ENCODE measurements at places on chromosomes 12 and 14.

DNA sequence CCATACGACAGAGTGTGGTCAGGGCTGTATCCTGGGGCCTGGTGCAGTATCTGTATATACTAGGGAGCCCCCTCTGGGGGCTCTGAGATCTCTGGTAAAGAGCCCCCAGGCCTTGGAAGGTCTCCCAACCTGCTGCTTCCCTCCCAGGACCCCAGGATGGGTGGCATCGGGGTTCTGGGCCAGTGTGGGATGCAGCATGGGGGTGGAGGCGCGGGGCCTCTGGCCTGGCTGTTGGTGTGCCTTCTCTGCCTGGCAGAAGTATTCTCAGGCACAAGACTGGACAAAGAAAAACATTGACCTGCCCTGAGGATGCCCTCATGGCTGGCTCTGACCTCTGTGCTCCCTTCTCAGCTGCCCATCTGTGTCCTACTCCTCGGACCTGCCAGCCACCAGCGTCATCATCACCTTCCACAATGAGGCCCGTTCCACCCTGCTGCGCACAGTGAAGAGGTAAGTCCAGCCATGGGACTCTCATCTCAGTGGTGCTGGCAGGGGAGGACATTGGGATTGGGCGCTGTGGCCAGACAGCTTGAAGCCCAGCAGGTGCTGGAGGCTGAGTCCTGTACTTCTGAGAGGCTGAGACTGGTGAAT is 64.5 kb downstream of the GALNT16 start:
- DNase-seq: no peak

DNA sequence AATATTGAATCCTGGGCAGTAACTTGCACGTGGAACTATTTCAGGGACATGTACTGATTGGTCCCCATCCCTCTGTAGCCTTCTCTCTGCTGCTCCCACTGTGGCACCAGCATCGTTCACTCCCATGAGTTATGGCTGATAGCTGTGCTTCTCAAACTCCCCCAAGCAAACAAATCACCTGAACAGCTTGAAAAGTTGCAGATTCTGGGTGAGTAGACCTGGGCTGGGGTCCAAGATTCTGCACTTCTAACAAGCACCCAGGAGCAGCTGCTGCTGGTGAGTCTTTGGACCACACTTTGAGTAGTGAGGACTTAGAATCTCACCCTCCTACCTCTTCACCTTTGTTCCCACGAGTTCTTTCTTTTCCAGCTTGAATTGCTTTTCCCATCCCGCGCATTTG is 49.4 kb upstream of the ZFP36L1 start:
- no peak for DNase-seq

- DNase-seq: no peak
Observed at GRCh38 chr14:104895786-104896661, 28.7 kb upstream of the PLD4 start.

- no peak for DNase-seq
Observed at GRCh38 chr12:21942377-21942703, 1.1 kb upstream of the ABCC9 start.

- DNase-seq: no peak
Observed at GRCh38 chr12:71536279-71536938, 96.8 kb downstream of the LGR5 start.

- DNase-seq: no peak
Observed at GRCh38 chr14:76870166-76870565, 44.0 kb downstream of the LRRC74A start.

DNA sequence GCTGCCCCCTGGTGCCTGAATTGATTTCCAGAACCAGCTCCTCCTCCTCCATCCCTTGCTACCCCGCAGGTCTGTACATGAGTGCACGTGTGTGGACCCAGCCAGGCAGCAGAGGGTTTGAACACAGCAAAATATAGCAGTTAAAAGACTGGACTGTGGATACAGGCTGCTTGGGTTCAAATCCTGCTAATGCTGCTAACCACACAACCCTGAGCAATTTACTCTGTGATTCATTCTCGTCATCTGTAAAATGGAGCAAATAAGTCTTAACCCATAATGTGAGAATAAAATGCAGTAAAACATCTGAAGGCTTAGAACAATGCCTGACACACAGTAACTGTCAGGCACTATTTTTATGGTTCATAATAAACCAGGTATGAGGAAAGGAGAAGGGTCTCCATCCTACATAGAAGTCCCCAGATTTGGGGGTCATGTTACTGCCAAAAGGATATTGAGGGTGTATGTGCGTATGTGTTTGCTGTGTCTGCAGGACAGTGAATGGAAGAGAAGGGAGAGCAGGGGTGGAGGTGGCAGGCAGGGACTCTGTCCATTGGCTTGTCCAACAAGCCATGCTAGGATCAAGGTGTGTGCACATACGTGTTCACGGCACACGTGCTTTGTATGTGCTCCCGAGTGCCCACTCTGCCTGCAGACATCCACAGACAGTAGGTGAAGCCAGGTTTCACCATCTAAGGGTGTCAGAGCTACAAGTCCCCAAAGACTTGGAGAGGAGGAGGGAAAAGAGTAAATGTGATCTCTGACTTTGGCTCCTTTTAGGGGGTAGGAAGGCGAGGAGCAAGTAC is 1.5 kb upstream of the STAT6 start:
- no peak for DNase-seq

GRCh38 chr14:96039633-96040311 is 610 bp downstream of the C14orf132 start:
- DNase-seq: peak; percentile 20

GRCh38 chr12:99911081-99911480 is 73.7 kb downstream of the ANKS1B start:
- no peak for DNase-seq

DNA sequence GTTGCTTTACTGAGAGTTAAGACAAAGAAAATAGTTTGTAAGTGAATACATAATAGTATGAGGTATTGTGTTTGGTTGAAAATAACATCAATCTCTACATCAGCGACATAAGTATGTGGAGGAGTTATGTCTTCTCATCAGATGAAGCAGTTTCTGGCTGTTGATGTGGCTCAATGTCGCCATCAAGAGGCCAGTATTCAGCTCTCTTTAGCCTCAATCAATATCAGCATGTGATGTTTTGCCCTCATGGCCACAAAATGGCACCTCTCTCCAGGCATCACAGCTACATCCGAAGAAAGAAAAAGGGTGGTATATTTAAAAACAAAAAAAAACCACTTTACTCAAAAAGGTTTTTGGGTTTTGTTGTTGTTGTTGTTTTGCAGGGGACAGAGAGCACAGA is 302.3 kb upstream of the TMEM132C start:
- DNase-seq: no peak

DNA sequence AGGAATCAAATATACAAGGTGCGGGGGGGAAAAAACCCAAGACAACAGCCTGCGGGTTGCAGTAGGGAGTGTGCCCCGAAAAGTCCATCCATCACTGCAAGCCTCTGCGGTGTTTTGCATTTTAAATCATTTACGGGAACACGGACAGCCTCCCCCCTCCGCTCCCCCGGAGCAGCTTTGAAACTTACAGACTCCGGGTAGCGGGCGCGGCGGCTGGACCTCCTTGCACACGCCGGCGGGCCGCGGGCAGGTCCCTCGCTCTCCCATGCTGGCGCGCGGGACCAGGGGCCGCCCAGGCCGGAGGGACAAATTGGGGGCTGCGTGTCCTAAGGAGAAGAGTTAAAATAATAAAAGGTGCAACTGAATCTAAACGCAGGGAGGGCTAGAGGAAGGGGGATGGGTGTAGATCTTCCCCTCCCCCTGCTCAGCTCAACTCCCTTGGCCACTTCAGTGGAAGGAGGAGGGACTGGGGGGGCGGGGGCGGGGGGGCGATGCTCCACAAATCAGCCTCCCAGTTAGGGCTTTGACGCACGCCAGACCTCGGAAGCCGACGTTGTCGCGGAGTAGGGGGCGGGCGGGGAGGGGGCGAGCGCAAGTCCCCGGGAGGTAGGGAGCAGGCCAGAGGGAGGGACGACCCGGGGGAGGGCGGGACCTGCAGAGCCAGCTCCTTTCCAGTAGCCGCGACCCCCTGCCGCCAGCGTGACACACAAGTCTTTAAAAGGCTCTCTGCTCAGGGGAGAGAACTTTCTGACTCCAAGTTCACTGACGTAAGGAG is at the start of gene KCNJ8:
Gene KCNJ8 (minus strand): TSS at position 349 of the 775 bp plus-strand sequence. CDS start 1,090 bp downstream, outside the sequence.
- peak; percentile 30 for DNase-seq

GRCh38 chr14:85313560-85314207 is 216.3 kb upstream of the FLRT2 start:
- DNase-seq: no peak

- DNase-seq: no peak
Observed at GRCh38 chr12:57208631-57209282, 7.8 kb upstream of the NXPH4 start.

- no peak for DNase-seq
Observed at GRCh38 chr12:63985456-63985855, 141.0 kb downstream of the SRGAP1 start.

DNA sequence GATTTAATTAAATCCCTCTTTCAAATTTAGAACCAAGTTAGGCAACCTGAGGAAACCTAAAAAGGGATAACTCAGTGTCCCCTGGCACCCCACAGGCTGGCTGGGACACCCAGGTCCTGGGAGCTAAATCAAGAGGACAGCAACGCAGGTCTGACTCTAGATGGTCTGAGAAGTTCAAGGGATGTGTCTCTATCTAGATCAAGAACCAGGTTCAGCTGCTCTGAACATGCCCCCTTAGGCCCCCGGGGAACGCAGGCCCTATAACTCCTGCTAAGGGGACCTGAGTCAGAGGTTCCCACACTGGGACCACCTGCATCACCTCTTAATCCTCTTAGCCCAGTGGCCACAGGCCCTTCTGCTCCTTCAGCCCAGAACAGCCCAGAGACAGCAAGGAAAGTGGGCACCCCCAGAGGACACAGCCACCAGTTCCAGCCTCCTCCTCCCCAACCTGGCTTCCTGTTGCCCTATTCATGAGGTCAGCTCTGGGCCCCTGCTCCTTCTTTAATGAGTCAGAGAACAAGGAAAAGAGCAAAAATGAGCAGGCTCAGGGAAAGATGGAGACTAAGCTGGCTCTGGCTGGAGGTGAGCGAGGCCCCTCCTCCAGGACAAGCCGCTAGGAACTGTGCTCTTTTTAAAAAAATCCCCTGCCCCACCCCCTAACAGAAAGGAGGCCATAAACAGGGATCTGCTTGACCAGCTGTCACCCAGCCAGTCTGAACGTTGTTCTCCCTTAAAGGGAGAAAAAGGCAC is 10.8 kb downstream of the PITPNM2 start:
- DNase-seq: no peak

GRCh38 chr14:92494512-92494911 is 19.1 kb upstream of the RIN3 start:
- no peak for DNase-seq

- no peak for DNase-seq
Observed at GRCh38 chr12:50387972-50388478, 8.4 kb downstream of the FAM186A start.

- DNase-seq: no peak
Observed at GRCh38 chr12:97502600-97502999, 40.0 kb downstream of the RMST start.

- no peak for DNase-seq
Observed at GRCh38 chr12:69073035-69073434, 140.1 kb upstream of the CPM start.

- DNase-seq: no peak
Observed at GRCh38 chr12:123986374-123986965, 13.5 kb downstream of the ZNF664 start.

- no peak for DNase-seq
Observed at GRCh38 chr14:99183311-99183710, 88.7 kb downstream of the BCL11B start.

DNA sequence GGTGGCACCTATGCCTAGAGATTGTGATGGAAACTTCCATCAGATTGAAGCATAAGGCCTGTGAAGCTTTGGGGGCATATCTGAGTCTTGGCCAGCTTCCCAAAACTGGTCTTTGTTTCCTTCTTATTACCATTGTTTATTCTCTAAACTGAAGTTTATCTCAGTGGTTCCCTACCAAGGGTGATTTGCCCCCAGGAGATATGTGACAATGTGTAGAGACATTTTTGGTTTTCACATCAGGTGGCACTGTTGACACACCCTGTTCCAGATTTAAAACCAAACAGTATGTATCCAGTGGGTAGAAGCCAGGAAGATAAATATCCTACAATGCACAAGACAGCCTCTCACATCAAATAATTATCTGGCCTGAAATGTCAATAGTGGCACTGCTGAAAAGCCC is 22.1 kb downstream of the RASSF9 start:
- no peak for DNase-seq

- no peak for DNase-seq
Observed at GRCh38 chr12:64320611-64321010, 69.9 kb downstream of the C12orf56 start.

DNA sequence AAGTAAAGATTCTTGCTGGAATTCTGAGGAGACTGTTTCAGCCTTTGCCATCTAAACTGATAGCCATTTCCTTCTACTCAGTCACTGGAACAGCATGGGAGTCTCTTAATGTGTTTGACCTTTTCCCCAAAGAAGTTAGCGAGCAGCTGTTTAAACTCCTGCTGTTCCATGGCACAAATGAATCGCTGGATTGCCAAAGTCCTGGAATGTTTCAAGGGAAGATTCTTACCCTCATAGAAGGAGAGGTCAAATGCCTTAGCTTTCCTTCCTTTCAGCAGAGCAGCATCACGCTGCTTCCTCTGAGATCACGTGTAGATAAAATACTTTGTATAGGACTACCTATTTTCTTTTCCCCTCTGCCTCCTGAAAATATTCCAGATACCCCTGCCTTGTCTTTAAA is 10.5 kb upstream of the NR2C1 start:
- DNase-seq: no peak

DNA sequence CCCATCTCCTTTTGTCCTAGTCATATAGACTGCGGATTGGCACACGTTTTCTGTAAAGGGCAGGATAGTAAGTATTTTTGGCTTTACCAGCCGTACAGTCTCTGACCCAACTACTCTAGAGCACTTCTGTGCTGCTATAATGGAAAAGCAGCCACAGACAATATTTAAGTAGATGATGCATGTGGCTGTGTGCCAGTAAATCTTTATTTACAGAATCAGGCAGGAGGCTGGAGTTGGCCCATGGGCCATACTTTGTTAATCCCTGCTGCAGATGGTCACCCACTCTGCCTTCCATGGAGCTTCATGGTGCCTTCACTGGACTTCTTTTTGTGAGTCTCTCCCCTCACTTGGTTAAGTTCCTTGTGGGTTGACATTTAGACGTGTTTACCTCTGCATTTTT is 584.5 kb upstream of the TBX3 start:
- DNase-seq: no peak

DNA sequence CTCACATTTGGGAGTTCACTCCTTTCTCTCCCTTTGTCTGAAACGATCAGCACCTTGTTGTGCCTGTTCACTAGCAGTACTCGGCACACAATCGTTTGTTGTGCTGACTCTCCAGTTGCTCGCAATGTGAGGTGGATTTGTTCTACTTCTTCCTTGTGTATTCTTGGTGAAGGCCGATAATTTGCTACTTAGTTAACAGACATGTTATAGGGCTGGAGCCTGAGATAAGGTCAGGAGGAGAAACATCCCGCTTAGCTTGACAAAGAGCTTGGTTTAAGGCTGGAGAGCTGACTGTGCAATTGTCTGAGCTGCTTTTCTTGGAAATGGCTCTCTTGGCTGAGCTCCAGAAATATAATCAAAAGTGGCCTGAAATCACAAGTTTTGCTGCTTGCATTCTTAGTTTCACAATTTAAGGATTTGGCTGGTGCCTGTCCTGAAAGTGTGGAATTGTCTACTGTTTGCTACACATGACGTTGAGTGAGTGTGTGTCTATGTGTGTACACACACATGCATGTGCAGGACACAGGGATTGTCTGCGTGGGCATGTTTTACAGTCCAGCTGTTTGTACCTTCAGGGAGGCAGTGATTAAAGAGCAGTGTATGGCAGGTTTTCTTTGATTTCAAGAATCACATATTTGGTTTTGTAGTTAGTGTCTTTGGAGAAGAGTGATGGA is 77.7 kb downstream of the ARF6 start:
- no peak for DNase-seq

GRCh38 chr12:85489194-85489593 is 209.2 kb downstream of the ALX1 start:
- DNase-seq: peak; percentile 7

- DNase-seq: no peak
Observed at GRCh38 chr12:26460361-26460760, 265.0 kb downstream of the SSPN start.
